Caco-2 (cell line): ENCODE measurements at places on chromosomes 6 and 20.

DNA sequence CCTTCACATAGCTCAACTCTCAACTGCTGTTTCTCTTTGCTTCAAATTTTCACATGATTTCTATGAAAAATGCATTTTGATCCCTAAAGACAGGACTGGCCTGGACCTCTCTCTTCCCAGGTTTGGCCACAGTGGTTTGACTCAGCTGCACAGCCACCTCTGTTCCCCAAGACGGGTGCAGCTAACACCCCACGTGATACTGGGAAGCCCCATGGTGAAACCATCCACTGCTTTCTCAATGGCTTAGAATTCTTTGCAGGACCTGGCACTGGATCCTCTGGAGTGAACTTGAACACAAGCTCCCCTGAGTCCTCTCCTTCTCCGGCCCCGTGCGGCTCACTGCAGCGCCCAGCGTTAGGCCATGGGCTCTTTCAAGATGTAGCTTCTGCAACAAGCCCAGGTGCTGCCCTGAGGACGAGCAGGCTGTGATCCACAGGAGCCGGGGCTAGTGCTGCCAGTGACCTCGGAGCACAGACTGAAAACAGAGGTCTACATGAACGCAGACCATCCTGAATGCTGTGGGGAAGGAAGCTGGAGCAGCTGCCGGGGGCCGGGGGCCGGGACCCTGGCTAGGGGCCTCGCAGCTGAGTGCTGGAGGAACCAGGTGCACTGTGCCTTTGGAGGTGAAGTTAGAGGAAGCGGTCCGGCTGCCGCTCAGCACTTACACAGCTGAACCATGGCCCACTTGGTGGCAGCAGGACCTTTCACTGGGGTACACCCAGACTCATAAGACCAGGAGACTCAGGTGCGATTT lies 58.8 kb upstream of the MPC1 start:
- no peak for DNase-seq

DNA sequence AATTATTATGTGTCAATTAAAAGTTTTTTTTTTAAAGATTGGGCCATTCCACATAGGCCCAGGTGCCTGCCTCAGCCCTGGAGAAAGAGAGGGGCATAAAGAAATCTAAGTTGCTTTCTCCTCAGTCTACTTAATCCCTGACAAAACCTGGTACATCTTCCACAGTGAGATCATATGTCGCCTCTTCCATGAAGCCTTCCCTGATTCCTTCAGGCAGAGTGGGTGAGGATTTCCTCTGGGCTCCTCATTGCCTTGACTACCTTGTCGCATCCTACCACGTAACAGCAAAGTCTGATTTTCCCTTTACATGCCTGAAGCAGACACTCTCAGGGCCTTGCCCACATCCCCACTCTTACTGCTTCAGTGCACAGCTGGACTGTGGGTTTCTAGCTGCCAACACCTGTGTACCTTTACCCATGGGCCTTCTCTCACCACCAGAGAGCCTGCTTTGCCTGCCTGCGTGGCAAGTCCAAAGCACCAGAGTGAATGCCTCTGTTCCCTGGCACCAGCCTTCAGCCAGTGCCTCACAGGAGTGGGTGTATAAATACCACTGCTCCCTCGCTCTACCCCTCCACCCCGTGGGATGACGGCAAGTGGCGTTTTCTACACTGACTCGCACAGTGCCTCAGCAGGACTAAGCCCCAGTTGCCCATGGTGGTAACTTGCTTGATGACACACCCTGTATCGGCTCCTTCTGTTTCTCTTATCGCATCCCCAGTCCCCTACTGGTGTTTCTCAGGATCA lies 68.0 kb downstream of the EYA2 start:
- no peak for DNase-seq

DNA sequence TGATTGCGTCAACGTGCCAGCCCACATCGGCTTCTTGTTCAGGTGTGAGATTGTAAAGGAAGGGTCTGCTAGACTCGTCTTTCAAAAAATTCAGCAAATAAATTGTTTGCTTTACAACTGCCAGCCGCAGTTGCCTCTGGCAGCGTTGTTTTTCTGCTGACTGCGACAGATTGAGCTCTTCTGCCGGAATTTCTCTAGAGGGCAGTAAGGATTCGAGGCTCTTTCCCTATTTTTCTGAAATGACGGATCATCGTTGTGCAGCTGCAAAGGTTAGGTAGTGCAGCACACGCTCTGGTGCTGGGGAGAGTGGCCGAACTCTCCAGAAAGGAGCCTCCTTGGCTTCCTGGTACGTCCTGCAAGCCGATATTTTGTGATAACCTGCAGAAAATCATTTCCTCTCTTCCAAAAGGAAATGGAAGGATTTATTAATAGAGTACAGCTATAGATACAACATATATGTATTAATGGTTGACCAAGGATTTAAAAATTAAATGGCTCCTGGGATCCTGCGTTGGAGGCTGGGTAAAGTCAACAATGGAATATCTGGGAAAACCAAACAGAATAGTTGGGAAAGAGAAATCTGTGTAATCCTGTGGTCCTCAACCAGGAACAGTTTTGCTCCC lies 121.9 kb upstream of the ZFP64 start:
- DNase-seq, result peak; percentile 69

DNA sequence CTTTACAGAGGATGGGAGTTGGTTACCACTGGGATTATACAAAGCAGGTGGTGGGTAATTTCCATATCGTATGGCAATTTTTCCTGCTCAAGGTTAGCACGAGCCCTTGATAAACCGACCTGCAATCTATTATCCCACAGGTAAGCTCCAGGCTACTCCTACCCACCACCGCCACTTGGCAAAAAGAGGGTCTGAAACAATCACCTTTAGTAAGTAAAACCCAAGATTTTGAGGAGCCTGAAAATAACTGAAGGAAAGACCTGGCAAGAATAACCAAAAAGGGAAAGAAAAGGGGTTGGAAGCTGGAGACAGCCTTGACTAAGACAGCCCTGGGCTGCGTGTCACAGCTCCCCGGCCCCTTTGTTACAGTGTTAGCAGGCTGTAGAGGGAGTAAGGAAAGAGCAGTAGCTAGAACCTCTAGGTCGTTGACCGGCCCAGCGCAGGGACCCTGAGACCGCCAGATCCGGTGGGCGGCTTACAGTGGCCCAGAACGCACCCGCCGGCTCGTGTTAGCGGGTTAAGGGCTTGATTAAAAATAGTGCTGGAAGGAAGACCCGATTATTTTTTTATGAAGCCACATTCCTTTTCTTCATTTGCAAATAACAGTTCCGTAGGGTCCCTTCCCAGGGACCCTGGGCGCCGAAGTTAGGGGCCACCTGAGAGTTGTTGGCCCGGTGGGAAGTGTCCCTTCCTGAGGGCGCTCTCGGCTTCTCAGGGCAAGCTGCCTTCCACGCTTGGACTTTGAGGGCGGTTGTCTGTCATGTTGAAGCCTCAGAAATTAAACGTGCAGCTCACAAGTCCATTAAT lies 30.5 kb downstream of the TFAP2B start:
- DNase-seq, result no peak

GRCh38 chr6:154638369-154638768 lies 94.8 kb upstream of the SCAF8 start:
- DNase-seq, result no peak
